ENCODE measurements at places on chromosomes 13 and 19.

- no peak for DNase-seq
Observed at GRCh38 chr13:20702915-20703779, at the start of gene IL17D. Gene IL17D, plus strand, starts transcription at chr13:20703699. Its CDS starts 303 bp downstream, at chr13:20704002.

DNA sequence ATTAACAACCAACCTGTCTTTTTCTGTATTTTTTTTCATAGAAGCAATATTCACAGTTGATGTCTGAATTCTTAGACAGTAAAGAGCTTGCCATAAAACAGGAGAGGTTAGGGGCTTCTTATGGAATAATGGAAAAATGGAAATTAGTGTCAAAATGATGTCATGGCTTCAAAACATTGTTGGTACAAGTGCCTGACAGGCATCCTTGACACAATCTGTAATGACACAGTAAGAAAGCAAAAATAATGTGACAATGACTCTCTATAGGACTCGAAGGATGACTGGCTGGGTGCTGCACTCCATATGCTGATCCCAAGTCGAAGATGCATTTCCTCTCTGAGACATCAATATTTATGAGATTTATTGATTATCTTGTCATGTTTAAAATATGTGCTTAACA is 205.3 kb upstream of the DACH1 start:
- DNase-seq = no peak

DNA sequence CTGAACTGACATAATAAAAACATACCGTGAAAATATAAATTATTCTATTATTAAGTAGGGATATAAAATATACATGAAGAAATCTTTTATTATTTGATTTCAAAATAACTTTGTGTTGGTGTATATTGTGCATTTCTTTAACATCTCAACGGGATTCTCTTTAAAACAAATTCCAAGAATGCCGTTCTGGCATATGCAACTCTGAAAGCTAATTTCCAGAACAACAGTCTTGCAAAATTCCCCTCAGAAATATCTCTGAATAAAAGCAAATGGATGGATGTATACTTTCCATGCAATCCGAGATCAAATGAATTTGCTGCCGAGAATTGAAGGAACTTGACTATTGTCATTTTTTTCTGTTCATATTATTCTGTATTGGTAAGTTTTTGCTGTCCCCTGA is 1579.8 kb downstream of the PCDH9 start:
- no peak for DNase-seq

- DNase-seq = no peak
Observed at GRCh38 chr19:28514166-28514565, 698.8 kb downstream of the UQCRFS1 start.

GRCh38 chr13:56019606-56020005 is 1121.1 kb upstream of the PRR20A start:
- no peak for DNase-seq

DNA sequence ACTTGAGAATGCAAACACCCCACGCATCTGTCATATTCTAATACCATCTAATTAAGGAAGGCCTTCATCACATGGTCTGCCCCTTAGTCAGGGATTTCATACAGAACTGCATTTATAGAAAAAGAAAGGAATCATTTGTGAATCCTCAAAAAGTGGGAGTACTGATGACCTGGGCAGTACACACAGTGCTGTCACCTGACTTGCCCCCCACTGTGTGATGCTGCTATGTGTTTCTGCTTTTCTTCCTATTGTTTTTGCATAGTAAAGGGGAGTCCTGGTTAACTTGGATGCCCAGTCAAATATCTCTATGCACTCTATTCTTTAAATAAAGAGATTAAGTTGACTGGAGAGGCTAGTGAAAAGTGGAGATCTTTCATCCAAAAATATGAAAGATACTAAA is 1921.2 kb upstream of the PRR20A start:
- no peak for DNase-seq

DNA sequence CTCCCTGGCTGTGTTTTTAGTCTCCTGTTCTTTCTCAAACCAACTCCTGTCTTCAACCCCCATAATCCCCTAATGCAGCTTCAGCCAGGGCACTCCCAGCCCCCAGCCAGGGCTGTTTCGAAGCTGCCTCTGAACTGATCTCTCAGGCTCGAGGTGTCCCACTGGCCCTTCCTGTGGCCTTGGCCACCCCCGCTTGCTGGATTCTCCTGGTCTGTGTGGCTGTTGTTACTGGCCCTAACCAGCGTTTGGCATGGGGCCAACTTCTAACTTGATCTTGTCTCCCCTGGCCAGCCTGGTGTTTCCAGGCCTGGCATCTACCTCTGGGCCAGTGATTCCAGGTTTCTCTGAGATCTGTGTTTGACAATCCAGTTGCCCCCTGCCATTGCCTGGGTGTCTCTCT is 11.0 kb downstream of the XAB2 start:
- no peak for DNase-seq

DNA sequence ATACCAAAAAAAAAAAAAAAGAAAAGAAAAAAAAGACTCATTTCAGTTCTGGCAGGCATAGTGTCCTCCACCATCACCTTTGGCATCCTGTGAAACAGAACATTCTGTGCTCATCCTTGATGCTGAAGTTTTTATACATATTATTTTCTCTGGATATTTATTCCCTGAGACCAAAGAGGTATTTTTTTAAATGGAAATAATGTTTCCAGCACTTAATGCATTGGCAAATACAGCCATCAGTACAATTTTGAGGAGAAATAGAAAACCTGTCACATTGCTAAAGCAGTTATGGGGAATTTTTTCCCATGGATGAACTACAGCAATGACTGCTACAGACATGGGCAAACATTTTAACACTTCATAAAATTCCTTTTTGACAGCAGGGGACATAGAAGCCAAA is 312.4 kb downstream of the DNAJC15 start:
- DNase-seq = no peak

- DNase-seq = no peak
Observed at GRCh38 chr13:66837246-66837645, 392.9 kb downstream of the PCDH9 start.

DNA sequence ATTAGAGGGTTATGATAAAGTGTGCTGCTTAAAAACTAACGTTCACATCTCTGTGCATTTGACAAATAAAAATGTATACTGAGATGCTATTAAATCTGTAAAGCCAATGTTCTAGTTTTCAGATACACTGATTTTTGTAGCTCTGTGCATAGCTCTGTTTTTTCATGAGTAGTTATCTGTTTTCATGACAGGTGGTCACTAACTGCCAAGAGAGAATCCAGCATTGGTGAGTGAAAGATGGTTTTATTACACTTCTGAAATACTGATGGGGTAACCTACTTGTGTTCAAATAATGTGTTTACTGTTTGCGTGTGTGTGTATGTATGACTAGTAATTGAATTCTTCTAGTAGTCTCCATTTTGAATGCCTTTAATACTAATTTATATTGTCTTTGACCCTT is 29.0 kb downstream of the URI1 start:
- DNase-seq = no peak

DNA sequence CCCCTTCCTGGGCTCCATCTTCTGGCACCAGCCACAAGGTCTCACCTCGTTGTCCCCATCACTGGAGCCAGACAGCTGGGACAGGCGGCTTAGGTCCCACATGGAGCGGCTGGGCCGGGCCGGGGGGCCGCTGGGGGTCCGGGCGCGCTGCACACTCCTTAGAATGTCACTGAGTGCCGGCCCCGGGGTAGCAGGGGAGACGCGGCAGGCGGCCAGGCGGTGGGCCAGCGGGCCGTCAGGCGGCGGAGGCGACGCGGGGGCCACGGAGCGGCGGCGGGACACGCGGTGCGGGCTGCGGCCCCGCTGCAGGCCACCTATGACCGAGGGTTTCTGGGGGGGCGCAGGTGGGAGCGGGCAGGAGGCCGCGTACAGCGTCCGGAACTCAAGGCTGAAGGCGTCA is 3.1 kb upstream of the SPACA4 start:
- no peak for DNase-seq

DNA sequence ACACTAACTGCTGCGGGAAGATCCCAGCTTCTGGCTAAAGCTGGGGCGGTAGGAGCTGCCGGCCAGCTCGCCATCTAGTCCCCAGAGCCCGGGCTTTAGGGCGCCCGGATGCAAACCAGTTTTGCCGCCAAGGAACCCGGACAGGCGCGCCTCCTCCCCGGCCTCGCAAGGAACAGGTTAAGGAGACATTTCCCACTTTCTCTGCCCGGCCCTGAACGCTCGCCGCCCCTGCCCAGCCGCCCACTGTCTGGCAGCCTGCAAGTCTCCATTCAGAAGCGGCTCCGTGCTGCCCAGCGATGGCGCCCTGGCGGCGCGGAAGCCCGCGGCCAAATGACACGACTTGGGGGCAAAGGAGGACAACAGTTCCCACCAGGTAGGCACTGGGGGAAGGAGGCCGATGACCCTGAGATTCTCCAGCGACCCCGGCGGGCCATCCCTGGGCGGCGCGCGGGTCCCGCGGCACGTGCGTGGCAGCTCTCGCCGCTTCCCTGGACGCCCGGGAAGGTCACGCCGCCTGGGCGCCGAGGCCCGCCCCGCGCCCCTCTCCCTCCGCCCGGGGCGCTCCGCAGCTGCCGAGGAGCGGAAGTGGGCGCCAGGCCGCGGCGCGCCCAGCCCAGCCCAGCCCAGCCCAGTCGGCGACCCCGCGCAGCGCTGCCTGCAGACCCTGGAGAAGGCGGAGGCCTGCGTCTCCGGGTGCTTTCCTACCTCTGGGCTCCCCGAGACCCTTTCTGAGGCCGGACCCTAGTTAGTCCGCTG is 42.2 kb upstream of the HNRNPA1L2 start:
- DNase-seq = no peak

DNA sequence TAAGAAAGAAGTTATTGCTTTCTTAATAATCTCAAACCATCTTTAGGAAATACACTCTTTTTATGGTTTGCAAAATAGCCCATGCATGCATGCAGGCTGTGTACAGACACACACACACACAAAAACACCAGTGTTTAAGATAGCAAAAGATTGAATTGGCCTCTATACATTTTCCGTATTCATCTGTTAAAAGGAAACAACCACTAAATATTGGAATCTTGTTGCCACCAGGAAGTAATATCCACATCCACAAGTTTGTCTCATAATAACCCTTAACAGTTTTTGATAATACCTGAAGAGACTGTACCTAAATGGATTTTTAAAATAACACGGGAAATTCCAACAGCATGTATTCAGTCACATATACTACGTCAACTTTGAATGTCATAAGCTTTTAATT is 7.3 kb upstream of the MAB21L1 start:
- no peak for DNase-seq

DNA sequence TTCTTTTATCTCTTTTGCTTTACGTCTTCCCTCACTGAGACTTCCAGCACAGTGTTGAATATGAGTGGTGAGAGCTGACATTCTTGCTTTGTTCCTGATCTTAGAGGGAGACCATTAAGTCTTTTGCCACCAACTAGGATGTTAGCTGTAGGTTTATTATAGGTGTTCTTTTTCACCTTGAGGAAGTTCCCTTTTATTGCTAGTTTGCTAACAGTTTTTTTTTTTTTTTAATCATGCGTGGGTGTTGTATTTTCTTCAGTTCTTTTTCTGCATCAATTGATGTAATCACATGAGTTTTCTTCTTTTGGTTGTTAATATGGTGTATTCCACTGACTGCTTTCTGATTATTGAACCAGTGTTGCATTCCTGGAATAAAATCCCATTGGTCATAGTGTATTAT is 21.1 kb downstream of the AP1M1 start:
- DNase-seq = no peak

DNA sequence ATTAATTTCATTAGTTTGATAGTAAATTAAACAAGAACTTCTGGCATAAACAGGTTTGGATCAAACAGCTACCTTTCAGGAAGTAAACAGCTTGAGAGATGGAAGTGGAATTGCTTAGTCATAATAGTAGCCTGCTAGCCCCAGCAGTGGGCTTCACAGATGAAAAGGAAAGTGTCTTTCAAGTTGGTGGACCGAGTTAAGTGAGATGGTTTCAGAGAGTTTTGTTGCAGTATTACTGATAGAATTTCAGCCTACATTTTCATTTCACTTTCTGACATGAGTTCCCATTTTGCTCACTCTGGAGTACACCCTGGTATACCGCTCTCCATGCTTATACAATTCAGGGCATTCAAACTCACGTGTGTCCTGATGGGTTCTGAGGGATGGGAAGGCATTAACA is 2.0 kb upstream of the PTOV1 start:
- DNase-seq = no peak

DNA sequence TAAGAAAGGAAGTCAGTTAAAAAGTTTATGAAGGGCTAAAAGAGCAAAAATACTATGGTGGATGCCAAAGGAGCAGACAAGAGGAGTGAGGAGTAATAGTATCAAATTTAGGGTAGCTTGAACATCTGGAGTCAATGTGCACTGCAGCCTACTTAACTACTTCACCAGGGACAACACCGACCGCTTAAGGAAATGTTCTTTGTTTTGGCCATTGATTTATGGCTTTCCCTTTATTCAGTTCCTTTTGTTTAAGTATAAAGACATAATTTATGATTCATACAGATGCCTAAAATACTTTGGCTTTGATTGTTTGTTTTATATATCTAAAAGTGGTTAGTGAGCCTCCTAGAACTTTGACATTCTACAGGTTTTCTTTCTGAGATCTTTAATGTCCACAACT is 276.3 kb upstream of the PRR20A start:
- no peak for DNase-seq

GRCh38 chr19:8461376-8461775 is 16.6 kb downstream of the HNRNPM start:
- no peak for DNase-seq

GRCh38 chr13:23391752-23392151 is 41.8 kb downstream of the SACS start:
- no peak for DNase-seq

- peak; percentile 63 for DNase-seq
Observed at GRCh38 chr19:13699786-13700185, 64.5 kb upstream of the MRI1 start.

GRCh38 chr13:23377983-23378632 is 55.4 kb downstream of the SACS start:
- DNase-seq = no peak

GRCh38 chr13:36362914-36363313 is 16.7 kb upstream of the SPART start:
- DNase-seq = no peak

GRCh38 chr19:8150998-8151766 is 1.8 kb upstream of the FBN3 start:
- no peak for DNase-seq

DNA sequence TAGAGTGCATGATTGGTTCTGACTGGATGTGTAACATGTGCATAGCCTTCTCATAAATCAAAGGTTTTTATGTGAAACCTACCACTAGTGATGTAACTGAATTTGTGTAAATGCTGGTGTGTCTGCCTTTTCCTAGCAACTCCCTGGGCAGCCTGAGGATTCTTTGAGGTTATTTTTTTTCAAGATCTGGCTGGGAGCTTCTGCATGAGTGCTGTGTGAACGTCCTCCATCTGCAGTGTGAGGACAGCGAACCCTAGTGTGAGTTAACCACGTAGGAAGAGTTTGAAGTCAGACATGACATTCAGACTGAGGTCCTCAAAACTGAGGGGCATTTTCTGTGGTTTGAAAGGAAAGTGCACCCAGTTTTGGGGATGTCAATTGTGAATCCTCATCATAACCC is 39.9 kb downstream of the DPRX start:
- DNase-seq = peak; percentile 7

Data from SK-MEL-5 (cell line).